ENCODE measurements at places on chromosomes 6 and 20.

- no peak for DNase-seq
Measured at GRCh38 chr6:100664274-100665040, 199.7 kb upstream of the SIM1 start.

- no peak for DNase-seq
Measured at GRCh38 chr6:73728548-73729205, 32.7 kb downstream of the CD109 start.

- DNase-seq = no peak
Measured at GRCh38 chr6:25777856-25778649, 23.5 kb downstream of the SLC17A4 start.

GRCh38 chr6:113500221-113500620 is 356.9 kb upstream of the MARCKS start:
- DNase-seq = no peak

GRCh38 chr6:158284876-158285655 is 27.2 kb upstream of the TULP4 start:
- no peak for DNase-seq

DNA sequence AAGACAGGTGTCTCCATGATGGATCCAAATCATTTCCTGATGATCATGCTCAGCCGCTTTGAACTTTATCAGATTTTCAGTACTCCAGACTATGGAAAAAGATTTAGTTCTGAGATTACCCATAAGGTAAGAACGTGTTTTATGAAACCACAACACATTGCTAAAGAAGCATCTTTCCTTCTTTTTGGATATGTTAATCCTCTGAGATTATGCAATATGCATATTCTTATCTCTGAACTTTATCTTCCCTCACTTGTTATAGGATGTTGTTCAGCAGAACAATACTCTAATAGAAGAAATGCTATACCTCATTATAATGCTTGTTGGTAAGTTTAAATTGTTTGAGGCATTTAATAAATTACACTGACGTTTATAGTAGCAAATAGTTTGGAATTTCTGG is 78.2 kb downstream of the PRPH2 start:
- DNase-seq = no peak

DNA sequence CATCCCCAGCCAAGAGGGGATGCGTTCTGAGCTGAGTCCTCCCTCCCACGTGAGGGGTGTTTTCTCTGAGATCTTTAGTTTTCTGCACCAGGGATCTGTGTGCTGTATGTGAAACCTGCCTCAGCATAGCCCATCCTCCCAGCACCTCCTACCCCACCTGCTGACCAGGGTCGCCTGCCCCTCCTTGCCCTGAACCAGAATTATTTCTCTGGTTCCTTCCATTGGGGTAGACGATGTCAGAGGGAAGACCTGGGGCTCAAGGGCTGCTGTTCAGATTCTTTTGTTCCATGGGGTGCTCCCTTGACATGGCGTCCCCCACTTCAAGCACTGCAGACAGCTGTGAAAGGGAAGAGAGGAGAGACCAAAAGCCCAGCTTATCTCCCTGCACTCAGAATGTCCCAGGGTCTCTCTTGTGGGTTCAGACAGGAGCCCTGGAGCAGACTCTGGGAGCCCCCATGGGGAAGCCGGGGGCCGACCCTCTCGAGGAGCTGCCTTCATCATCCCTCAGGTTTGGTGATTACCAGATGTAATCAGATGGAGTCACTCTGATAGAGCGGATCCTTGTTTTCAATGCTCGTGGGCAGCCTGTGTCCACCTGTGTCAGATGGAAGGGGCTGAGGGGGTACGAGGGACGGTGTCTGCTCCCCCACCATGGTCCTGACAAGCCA is 74.3 kb downstream of the ERMARD start:
- no peak for DNase-seq

DNA sequence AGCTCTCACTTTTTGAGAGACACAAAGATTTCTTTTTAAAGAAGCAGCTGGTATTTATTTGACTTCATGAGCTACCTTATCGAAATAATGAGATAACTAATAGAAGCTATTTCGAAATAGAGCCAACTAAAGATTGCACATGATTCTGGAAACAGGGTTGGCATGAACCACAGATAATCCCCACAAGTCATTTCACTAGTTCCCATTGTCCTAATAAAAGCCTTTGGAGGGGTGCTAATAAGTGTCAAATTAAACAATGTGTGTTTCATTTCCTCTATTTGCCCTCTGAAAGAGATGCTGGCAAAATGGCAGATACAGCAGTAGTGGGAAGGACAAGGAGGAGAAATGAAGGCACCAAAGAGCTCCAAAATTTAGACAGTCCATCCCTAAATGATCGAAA is 78.6 kb upstream of the RIPOR2 start:
- DNase-seq = no peak

GRCh38 chr6:22886650-22887581 is 317.6 kb downstream of the HDGFL1 start:
- no peak for DNase-seq

DNA sequence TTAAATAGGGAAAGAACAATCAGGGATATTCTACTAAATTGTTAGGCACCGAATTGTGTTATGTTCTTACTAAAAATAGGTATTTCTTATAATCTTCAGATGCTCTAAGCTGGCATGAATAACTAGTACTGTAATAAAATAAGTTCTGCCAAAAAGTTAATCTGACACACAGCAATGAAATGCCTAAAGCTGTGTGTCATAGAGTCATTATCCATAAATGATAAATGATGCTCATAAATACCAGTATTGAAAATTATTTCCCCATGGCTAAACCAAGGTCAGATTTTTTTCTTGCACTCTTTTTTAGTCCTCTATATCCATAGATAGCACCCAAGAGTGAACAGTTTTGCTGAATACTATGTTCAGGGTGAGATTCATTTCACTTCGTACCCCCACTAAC is 11.7 kb upstream of the PRIM2 start:
- DNase-seq = no peak

- DNase-seq = no peak
Measured at GRCh38 chr20:31595654-31596411, 9.3 kb upstream of the ID1 start.

- DNase-seq = no peak
Measured at GRCh38 chr6:90719321-90720195, 132.7 kb upstream of the MAP3K7 start.

DNA sequence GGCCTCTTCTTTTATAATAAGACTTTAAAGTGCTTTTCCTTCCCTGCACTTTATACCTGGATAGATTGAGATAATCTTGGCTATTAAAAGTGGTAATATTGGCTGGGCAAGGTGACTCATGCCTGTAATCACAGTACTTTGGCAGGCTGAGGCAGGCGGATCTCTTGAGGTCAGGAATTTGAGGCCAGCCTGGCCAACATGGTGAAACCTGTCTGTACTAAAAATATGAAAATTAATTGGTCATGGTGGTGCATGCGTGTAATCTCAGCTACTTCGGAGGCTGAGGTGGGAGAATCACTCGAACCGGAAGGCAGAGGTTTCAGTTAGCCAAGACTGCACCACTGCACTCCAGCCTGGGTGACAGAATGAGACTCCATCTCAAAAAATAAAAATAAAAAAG is 197.1 kb upstream of the RGS17 start:
- DNase-seq = no peak

DNA sequence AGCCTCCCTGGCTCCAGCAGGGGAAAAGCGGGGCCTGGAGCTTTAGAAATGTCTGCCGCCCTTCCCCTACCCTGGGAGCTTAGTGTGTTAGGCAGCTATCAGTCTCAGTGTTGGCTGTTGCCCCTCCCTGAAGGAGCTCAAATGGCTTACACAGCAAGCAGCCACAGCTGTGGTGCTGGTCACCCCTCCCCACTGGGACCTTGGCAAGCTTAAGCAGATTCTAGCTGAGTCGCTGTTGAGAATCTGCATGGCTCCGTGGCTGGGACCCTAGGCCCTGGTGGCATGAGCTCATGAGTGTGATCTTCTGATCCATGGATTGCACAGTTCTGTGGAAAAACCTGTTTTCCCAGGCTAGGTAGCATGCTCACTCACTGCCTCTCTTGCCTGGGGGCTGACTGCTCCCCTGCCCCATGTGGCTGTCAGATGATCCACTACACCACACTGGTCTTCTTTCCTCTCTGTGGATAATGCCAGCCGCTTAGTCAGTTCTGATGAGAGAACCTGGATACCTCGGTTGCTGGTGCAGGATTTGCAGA is 714.0 kb downstream of the MAFB start:
- DNase-seq = no peak

DNA sequence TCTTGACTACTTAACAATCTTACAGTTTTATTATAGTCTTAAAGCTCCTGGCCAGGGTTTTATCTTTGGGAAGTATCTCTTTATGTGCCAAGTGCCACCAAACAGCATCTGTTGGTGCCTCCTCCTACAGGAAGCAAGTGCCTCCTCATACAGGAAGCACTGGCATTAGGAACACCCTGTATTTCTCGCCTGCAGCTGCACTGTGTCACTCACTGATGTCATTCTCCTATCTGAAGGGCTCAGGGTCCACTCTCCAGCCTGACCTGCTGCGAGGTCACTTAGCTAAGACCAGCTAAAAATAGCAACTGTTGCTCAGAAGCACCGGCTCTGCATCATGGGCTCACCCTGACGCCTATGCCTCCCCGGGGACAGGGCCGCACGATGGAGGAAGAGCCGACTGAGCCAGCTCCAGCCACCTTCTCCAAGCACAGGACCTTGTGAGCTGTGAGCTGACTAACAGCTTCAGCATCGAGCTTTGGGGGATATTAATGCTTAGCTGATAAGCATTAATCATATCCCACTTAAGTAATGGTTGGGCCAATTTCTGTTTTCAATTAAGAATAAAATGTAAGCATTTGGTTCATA is 66.3 kb upstream of the CD93 start:
- DNase-seq = no peak

GRCh38 chr6:131651782-131652181 is 14.7 kb downstream of the ENPP3 start:
- no peak for DNase-seq

- DNase-seq = no peak
Measured at GRCh38 chr6:129434091-129434490, 275.9 kb downstream of the ARHGAP18 start.

- DNase-seq = no peak
Measured at GRCh38 chr6:89475101-89475500, 42.1 kb downstream of the ANKRD6 start.

GRCh38 chr6:105560611-105561066 is 157.8 kb upstream of the PREP start:
- DNase-seq = no peak

- no peak for DNase-seq
Measured at GRCh38 chr20:48180024-48180423, 394.7 kb upstream of the SULF2 start.

GRCh38 chr6:137705160-137706082 is 161.6 kb upstream of the TNFAIP3 start:
- no peak for DNase-seq
